ENCODE measurements at places on chromosomes 2 and 18.

GRCh38 chr18:22189449-22190166 is 20.2 kb downstream of the GATA6 start:
- no peak for DNase-seq

DNA sequence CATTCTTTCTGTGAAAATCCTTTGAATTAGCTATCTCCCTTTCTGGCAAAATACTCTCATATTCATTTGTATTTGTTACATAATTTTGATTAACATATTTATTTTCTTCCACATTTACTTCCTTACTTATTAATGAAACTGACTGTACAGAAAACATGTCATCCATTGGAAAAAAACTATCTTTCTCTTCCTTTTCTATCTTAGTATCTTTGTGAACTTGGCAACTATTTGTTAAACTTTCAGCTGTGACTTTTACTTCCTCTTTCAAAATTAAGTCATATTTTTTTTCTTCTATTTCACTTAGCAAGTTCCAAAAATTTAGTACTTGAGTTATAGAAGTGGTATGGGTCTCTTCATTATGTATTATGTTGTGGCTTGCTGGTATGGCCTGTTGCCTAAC is 2.6 kb downstream of the RAD51AP2 start:
- no peak for DNase-seq

DNA sequence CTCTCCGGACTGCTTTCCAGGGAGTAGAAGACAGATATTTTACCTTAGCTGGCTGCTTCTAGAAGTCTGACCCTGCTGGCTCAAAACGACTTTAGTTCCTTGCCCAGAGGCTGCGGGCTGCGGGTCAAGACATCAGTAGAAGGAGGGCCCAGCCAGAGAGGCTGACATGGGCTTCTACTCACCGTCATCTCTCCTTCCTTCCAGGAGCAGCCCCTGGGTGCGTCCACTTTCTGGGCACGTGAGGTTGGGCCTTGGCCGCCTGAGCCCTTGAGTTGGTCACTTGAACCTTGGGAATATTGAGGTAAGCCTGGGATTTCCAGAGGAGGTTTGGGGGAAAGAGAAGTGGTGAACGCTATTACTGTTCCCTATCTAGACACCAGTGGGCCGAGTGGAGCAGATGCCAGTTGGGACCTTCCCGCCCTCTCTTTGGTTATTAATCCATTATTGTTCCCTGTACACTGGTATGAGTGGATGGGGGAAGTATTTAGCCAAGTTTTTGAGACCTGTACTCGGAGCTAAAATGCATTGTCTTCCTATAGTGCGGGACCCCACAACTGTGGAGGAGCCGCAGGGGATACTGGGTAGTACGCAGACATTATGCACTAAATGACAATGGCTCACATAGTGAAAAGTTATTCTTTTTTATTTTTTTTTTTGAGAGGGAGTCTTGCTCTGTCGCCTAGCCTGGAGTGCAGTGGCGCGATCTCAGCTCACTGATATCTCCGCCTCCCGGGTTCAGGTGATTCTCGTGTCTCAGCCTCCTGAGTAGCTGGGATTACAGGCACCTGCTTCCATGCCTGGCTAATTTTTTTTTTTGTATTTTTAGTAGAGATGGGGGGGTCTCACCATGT is 26.3 kb upstream of the CASP8 start:
- no peak for DNase-seq

- peak; percentile 43 for DNase-seq
Measured at GRCh38 chr18:76405681-76406356, 89.2 kb downstream of the ZNF516 start.

- DNase-seq: no peak
Measured at GRCh38 chr18:24860978-24861680, 400.7 kb downstream of the HRH4 start.

GRCh38 chr2:65227020-65227455 is 593 bp upstream of the ACTR2 start:
- DNase-seq: no peak

DNA sequence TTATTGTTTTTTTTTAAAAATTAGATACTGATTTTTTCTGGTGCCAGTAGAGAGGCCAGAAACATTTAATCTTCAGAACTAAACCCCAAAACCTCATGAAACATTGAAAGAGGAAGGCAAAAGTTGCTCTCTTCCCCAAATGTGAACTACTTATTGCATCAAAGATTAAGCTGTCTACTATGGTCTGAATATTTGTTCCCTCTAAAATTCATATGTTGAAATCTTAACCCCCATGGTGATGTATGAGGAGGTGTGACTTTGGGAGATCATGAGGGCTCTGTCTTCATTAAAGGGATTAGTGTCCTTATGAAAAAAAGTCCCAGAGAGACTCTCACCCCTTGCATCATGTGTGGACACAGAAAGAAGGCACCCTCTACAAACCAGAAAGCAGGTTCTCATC is 28.2 kb upstream of the SLC8A1 start:
- no peak for DNase-seq

DNA sequence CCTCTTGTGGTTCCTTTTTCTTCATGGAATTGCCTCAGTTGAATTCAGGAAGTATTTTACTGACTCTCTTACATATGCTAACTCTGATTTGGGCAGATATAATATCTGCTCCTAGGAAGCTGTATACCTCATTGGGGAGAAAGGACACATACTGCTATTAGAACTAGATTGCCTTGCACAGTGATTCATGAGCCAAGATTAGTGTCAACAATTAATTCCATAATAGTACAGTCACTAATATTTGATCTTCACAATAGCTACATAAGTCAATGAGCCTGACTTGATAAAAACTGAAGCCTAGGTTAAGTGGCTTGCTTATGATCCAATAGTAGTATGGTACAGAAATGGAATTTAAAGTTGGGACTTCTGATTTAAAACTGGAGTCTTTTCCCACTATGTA is 127.6 kb downstream of the ETAA1 start:
- DNase-seq: no peak

GRCh38 chr2:66582104-66582986 is 147.4 kb downstream of the MEIS1 start:
- DNase-seq: no peak

DNA sequence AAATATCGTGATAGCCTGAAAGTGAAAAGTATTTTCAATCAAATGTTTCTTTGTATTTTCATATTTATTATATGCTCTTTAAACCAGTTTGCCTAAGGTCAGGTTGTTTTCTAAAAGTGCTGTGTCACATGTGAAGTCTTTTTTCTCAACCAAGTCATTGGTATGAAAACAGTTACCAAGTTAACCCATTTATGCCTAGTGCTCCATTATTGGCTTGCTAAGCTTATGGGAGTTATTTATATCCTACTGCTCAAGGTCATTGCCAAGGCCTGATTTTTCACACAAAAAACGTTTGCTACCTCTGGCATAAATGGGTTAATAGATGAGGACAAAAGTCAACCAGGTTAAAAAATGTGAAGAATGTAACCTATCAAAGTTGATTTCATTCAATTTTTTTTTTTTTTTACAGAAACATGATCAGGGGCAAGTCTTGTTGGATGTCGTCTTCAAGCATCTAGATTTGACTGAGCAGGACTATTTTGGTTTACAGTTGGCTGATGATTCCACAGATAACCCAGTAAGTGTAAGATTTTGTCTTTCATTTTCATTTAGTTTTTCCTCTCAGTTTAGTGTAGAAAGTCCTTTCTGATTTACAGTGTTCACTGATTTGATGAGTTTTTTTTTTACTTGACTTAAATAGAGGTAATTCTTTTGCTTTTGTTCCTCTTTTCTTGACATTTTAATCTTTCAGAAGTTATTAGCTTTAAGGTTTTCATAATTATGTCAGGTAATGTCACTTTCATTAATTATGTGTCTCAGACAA is 102.6 kb downstream of the PTPN4 start:
- no peak for DNase-seq

GRCh38 chr18:69358212-69358895 is 42.3 kb upstream of the DOK6 start:
- no peak for DNase-seq

GRCh38 chr2:180442860-180443644 is 436.0 kb upstream of the CWC22 start:
- DNase-seq: no peak

GRCh38 chr2:102674836-102675235 is 55.5 kb downstream of the SLC9A2 start:
- no peak for DNase-seq

- no peak for DNase-seq
Measured at GRCh38 chr18:75104483-75104882, 104.5 kb downstream of the PTGR3 start.

DNA sequence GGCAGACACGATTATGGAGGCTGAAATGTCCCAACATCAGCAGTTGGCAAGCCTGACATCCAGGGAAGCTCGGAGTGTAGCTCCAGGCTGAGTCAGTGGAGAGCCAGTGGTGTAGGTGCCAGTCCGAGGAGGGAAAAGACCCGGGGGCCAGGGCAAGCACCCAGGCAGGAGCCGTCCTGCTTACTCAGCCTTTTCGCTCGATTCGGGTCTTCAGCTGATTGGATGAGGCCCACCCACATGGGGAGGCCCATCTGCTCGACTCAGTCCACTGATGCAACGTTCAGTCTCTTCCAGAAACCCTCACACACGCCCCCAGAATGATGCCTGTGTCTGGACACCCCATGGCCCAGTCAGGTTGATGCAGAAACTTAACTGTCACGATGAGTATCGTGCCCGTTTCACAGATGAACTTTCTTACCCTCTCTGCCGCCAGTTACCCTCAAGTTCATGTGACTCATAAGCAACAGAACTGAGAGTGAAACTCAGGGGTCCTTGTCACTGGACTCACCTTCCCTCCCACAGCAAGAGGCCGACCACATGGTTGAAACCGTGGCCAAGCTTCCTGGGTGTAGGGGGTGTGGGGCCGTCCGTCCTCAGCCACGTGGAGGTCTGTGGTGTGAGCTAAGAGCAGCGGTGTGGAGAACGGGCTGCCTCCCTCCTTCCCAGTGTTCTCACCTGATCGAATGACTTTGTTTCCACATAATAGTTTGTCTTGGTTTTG is 197.4 kb upstream of the HDAC4 start:
- no peak for DNase-seq

GRCh38 chr2:237919593-237919992 is 47.2 kb upstream of the UBE2F start:
- DNase-seq: no peak

- no peak for DNase-seq
Measured at GRCh38 chr18:4276953-4277585, 178.0 kb downstream of the DLGAP1 start.

DNA sequence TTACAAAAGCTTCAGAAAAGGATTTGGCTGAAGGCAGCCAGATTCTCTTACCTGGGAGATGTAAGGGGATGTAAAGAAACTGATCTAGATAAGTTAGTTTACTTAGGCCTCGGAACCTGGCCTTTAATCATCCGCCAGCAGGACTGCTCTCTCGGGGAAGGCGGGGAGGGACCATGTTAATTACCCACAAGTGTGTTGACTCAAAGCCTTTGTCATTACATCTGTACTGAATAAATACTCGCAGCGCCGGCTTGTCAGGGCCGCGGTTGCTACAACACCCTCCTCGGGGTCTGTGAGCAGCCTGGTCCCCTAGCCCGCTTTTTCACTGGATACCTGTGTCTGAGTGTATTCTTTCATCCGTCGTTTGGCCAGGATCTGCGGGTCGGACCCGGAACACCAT is 6.7 kb downstream of the CHMP3 start:
- no peak for DNase-seq

GRCh38 chr2:233351423-233351822 is 2.9 kb upstream of the DGKD start:
- no peak for DNase-seq

GRCh38 chr2:136482966-136483365 is 282.4 kb upstream of the THSD7B start:
- DNase-seq: no peak

DNA sequence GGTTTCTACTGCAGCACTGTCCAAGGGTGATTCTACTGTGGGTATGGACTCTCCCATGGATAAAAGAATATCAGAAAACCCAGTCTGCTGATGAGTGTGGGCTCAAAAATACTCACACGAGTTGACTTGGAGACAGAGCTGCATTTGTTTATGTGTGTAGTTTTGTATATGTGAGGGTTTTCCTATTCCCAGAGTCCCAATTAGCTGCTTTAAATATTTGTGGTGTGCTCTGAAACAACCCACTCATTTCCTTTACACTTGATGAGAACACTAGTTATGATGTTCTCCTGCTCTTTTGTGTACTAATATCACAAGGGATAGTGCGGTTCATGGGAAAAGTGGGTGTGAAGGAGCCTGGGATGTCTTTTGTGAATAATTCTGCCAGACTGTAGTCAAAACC is 337.3 kb downstream of the PLCL1 start:
- no peak for DNase-seq

- DNase-seq: no peak
Measured at GRCh38 chr2:188485496-188485895, 193.8 kb downstream of the GULP1 start.

- no peak for DNase-seq
Measured at GRCh38 chr2:223797037-223797436, 40.3 kb downstream of the AP1S3 start.
